ENCODE measurements at places on chromosomes 4 and X. TPM values are rescaled to one million over a fixed set of nuclear protein-coding genes. Genes with fewer than 3 reads are reported as not detected.

The GAGE2A gene
- total RNA-seq: not detected

The ANK2 gene
- total RNA-seq: 81.6 TPM

- H3K27me3 ChIP-seq: no peaks in the 10 kb centered on the region
- no peaks in the 10 kb centered on the region for H3K4me1 ChIP-seq
- H3K36me3 ChIP-seq: no peaks in the 10 kb centered on the region
- H3K4me3 ChIP-seq: no peak overlapping the region
- DNase-seq: no peak
Measured at GRCh38 chrX:15203694-15204093, 66.2 kb downstream of the ASB9 start.

DNA sequence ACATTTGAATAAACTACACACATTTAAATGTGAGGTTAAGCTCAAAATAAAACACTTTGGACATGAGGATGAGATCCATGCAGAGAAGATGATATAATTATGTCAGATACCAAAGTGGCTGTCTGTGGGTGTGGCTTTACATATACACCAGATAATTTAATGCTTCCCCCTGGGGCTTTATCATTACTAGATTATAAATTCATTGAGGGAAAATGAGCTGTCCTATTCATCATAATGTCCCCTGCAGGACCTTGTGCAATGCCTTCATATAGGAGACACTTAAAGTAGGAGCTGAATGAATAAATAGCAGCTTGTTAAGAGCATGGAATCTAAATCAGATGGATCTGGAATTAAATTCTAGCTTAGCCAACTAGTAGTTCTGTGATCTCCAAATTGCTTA lies 49.7 kb downstream of the OTC start:
- no peaks in the 10 kb centered on the region for H3K36me3 ChIP-seq
- H3K4me3 ChIP-seq: no peak overlapping the region
- no peaks in the 10 kb centered on the region for H3K27me3 ChIP-seq

DNA sequence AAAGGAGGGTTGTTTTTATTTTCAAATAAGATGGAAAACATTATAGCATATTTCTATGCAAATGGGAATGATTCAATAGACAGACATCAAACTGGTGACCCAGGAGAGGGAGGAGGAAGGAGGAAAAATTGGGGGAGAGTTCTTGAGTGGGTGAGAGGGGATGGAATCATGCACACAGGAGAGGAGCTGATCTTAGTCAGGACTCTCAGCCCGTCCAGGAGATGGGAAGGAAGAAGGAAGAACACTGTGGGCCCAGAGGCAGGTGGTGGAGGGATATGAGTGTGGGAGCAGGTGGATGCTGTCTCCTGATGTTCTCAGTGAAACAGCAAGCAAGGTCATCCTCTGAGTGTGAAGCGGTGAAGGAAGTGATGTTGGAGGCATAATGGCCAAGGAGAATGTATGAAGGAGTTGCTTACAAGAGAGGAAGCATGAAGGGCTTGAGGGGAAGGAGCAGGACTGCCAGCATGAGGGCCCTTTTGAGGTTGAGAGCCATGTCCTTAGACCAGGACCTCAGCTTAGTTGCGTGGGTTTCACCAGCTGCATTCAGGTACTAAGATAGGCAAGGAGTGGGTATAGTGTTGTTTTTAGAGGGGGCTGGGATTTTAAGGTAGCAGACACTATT lies 161.7 kb upstream of the NAP1L5 start:
- no peaks in the 10 kb centered on the region for H3K36me3 ChIP-seq
- DNase-seq: no peak
- H3K4me3 ChIP-seq: no peak overlapping the region
- H3K4me1 ChIP-seq: no peaks in the 10 kb centered on the region
- no peak overlapping the region for H3K27ac ChIP-seq

- peaks cover 6% of the 10 kb centered on the region for H3K4me1 ChIP-seq
- H3K4me3 ChIP-seq: no peak overlapping the region
- no peaks in the 10 kb centered on the region for H3K36me3 ChIP-seq
- H3K27me3 ChIP-seq: no peaks in the 10 kb centered on the region
- no peak for DNase-seq
Measured at GRCh38 chr4:134337574-134337973, 136.0 kb upstream of the PABPC4L start.

- no peaks in the 10 kb centered on the region for H3K4me1 ChIP-seq
- H3K36me3 ChIP-seq: no peaks in the 10 kb centered on the region
- no peak overlapping the region for H3K27ac ChIP-seq
- no peaks in the 10 kb centered on the region for H3K27me3 ChIP-seq
- no peak overlapping the region for H3K4me3 ChIP-seq
Measured at GRCh38 chr4:6896035-6896434, 13.6 kb upstream of the TBC1D14 start.

Measured in thoracic aorta (tissue), 2 donors.